Thymus (tissue), 14 donors: ENCODE measurements at places on chromosomes 2 and 18. TPM values are rescaled to one million over a fixed set of nuclear protein-coding genes. Genes with fewer than 3 reads are reported as not detected.

Gene CD28
- 27.2 TPM for polyA plus RNA-seq

Gene ACTR1B
- 73.2 TPM for polyA plus RNA-seq

Gene ANKRD30BL
- 0.34 TPM for polyA plus RNA-seq

Gene LBX2
- polyA plus RNA-seq, result 0.89 TPM

Gene DUSP19
- polyA plus RNA-seq, result 2.0 TPM
